ENCODE measurements at places on chromosomes 7 and 10.

DNA sequence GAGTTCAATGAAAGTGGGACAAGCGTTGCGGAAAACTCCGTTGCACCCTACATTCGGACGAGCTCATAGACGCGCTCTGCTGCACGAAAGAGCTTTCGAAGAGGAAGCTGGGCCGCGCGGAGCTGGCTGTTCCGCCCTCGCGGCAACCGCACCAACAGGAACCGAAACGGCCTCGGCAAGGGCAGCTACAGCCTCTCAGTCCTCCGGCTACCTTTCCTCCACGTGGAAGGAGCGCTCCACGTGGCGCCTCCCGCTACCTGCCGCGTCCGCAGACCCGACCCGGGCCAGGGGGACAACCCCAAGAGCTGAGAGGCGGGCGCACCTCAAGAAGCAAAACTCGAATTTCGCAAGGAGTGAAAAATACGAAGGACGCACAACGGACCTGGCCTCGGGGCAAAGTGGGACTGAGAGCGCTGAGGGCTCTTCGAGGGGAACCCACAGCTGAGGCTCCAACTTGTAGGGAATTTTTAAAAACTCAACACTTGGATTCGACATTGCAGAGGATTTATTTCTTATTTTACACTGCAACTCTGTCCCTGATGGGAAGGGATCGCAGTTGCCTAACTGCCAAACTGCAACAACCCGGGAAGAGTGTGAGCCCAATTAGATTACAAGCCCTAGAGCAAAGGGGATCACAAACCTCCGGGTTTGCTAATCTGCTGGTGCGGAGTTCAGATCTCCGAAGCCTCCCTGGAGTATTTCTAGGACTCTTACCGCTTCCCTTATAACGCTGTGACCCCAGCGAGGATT is 1.4 kb downstream of the HPSE2 start:
- peak; percentile 78 for DNase-seq

DNA sequence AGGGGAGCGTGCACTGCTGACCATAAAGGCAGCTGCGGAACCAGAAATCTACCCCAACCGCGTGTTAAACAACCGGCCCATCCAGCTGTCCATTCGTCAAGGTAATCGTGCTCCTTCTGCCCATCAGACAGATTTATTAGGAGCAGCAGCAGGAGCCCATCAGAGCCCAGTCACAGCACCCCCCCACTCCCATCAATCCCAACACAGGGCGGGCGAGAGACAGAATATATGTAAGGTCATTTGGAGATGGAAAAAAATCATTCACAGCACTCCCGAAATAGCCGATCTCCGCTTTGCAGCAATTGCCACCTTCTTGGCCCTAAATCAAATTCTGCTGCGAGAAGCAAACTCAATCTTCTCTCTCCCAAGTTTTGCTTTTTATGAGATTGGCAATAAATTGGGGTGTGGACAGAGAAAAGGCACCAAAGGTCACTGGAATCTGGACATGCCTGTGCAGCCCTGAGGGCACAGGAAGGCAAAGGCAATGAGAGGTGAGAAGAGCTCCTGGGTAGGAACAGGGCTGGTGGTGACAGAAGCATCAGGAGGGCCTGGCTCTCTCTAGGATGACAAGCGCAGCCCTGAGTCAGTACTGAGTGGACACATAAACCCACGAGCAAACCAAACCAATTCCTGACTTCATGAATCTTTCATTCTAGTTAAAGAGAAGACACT is 145.0 kb upstream of the ZMIZ1 start:
- DNase-seq, result no peak

GRCh38 chr10:5449227-5449626 is 36.9 kb downstream of the NET1 start:
- no peak for DNase-seq

DNA sequence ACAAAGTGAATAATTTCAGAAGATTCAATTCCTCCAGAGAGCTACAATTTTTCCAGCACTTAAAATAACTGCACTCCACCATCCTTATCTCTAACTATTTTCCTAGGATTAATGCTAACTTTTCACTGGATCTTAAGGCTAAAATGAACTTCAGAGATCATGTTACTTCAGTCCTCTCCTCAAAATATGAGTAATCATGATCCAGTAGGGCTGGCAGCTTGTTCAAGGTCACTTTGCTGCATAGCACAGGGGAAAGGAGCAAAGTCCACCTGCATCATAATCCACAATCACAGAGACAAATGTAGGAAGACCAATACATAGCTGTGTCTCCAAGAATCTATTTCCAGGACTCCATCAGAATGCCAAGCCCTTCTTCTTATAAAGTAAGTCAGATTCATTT is 150.3 kb downstream of the LRRTM3 start:
- no peak for DNase-seq

DNA sequence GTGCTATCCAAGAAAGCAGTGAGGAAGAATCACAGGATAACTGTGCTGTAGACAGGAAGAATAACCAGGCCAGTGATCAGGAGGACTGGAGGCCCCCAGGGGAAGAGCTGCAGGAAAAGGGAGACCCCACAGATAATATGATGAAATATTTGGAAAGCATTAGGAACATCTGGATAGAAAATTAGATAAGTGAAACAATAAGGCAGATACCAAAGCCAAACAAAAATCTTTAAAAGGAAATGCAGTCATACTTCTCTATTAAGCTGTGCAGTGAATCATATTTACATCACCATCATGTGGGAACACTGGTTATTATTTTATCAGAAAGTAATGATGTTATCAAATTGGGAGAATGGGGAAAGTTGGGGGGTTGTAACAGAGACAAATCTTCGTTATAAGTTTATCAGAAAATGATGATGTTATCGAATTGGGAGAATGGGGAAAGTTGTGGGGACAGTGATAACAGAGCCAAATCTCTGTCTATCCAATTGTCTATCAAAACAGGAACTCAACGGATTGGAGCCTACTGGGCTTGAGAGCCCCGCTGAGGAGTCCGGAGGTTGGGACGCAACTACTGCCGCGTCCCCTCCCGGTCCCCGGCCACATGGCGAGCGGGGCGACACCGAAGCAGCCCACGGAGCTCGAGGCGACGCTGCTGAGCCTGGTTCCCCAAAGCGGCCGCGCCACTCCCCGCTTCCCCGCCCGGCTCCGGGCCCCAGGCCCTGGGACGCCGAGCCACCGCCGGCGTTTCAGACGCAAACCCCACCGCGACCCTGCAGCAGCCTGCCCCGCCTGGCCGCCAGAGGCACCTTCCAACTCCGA is 14.0 kb upstream of the RALA start:
- peak; percentile 43 for DNase-seq

DNA sequence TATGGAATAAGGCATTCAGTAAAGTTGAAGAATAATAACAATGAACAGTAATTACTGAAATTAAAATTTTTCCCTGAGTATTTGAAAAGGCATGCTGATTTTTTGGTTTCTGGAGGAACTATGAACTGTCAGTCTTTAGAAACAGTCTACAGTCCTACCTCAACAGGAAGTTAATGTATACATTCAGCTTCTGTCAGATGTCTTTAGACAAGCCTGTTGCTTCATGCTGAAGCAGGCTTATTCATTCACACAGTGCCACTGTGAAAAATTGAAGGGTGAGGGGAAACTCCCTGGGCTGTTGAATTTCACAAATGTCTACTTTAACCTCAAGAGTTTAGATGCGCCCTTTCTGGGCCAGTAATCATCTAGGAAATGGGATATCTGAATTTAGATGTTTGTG is 3.5 kb downstream of the NRF1 start:
- no peak for DNase-seq

DNA sequence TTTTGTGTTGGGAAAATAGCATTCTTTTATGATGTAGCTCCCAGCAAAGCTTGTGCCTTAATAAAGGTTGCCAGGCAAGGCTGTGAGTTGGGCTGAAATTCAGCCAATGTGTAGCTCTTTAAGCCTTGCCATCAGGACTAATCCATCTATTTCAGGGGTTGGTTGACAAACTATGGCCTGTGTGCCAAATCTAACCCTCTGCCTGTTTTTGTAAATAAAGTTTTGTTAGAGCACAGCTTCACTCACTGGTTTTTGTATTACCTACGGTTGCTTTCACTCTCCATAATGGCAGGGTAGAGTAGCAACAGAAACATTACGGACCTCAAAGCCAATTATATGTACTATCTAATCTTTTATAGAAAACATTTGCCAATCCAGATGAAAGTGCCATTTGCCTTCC is 638.1 kb upstream of the POT1 start:
- no peak for DNase-seq

GRCh38 chr10:48511875-48512231 is 93.0 kb downstream of the ARHGAP22 start:
- no peak for DNase-seq

DNA sequence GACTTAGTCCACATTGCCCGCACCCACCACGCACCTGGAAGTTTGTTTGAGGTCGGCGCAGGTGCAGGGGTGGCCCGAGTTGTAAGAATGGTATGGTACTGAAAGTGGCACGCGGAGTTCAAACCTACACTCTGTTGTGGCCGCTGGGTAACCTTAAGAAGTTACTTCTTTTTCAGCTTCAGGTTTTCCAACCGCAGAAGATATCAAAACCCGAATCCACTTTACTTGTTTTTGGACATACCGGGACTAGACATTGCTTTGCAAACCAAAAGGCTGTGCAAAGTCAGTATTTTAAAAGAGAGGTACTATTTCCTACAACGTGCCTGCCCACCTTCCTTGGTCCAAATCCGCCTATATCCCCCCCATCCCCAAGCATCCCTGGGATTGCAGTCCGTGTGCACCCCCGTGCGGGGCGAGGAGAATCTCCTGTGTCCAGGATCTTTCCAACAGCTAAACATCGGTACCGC is 1.0 kb downstream of the IGFBP3 start:
- no peak for DNase-seq

- DNase-seq, result no peak
These were observed 15.3 kb downstream of the POT1 start for GRCh38 chr7:124914298-124914697.

GRCh38 chr7:37336259-37336658 is 112.4 kb downstream of the ELMO1 start:
- DNase-seq, result no peak

DNA sequence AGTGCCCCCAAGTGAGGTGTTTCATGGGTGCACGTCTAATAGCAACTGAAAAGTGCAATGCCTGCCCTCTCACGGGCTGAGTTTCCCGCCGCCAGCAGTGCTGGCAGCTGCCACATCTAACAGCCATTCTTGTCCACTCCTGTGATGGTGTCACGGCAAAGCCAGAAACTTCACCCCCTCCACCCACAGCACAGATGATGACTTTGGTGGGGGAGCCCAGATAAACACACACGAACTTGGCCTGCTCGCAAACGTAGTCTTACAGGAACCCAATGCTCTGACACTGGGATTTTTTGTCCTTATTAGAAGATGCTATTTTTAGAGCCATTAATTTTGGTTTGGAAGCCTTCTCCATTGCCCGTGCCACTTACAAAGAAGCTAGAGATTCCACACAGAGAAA is 26.7 kb downstream of the CPXM2 start:
- DNase-seq, result no peak

- DNase-seq, result no peak
These were observed 15.0 kb downstream of the NPSR1 start for GRCh38 chr7:34673066-34673465.

- no peak for DNase-seq
These were observed 305.6 kb downstream of the PTEN start for GRCh38 chr10:88169037-88169319.

DNA sequence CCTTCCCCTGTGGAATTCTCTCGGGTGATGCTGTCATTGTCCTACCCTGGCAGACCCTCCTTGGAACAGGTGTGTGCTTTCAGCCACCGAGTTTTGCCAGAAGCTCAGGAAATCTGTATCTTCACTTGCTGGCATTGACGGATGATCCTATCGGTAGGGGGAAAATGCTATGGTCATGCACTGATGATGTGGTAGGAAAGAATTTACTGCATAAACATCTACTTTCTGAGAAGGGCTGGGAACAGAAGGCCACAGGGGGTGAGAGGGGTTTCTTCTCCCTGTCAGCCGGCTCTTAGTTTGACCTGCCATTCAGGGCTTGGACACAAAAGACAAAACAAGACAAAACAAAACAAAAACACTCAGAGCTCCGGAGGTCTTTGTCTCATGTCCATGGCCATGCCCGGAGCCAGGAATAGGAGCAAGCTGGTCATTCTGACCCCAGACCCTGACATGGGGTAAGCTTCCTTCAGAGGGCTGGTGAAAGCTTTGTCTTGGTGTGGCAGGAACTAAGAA is 43.6 kb upstream of the CARD11 start:
- no peak for DNase-seq

DNA sequence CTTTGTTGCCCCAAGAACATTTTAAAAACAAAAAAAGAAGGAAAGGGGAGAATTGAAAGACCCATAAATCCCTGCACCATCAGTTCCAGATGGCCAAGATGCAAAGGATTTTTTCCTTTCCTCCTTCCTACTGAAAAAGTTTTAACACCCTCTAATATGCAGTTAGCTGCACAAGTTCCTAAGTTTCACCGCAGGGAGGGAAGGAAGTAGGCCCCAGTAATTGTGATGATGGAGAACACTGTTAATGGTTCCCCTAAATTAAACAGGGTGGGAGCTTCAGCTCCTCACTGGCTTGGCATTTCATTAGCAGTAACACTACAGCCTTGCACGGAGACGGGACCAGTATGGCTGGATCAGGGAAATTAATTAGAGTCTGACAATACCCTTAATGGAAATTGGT is 63.7 kb upstream of the PPIF start:
- DNase-seq, result no peak

GRCh38 chr7:155863721-155864151 is 51.5 kb upstream of the SHH start:
- DNase-seq, result no peak

DNA sequence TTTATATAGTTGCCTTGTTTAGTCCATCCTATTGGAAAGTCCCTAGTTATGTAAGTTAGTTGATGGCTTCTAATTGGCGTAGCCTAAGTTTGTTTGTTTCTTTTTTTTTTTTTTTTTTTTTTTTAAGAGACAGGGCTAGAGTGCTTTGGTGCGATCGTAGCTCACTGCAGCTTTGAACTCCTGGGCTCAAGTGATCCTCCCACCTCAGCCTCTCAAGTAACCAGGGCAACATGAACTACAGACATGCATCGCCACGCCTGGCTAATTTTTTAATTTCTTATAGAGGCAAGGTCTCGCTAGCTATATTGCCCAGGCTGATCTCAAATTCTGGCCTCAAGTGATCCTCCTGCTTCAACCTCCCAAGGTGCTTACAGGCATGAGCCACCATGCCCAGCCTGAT is 7.1 kb downstream of the CSGALNACT2 start:
- no peak for DNase-seq

- DNase-seq, result no peak
These were observed 316.9 kb upstream of the LRRN3 start for GRCh38 chr7:110774071-110774470.

DNA sequence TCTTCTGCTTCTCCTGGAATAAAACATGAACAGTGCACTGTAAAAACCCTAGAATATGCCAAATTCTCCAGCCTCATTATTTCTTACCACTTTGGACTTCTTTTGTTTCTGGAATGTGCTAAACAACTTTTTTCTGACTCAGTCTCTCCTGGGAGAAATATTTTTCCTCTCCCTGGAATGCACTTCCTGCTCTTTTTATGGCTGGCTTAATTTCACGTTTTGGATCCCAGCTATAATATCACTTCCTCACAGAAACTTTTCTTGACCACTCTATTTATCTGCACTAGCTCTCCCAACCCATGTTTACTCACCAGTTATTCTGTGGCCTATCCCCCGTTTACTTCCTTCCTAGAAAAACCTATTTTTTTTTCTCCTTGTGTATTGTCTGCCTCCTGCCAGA is 26.7 kb downstream of the ABCB5 start:
- DNase-seq, result no peak
